ENCODE measurements at places on chromosomes 6 and 20. TPM values are rescaled to one million over a fixed set of nuclear protein-coding genes. Genes with fewer than 3 reads are reported as not detected.

GRCh38 chr6:35230498-35230897, 16.7 kb downstream of the SCUBE3 start:
- no peak for DNase-seq

- DNase-seq: no peak
Measured at GRCh38 chr20:54744097-54744496, 268.7 kb downstream of the DOK5 start.

- DNase-seq: no peak
Measured at GRCh38 chr6:40932366-40932765, 106.7 kb downstream of the UNC5CL start.

GRCh38 chr6:11429577-11429976, 108.0 kb upstream of the TMEM170B start:
- peak; percentile 40 for DNase-seq

The SRSF12 gene
- total RNA-seq: under 0.01 TPM

- DNase-seq: peak; percentile 64
Measured at GRCh38 chr6:15441215-15441868, 195.5 kb downstream of the JARID2 start.

GRCh38 chr6:107344383-107344782, 115.0 kb downstream of the PDSS2 start:
- DNase-seq: no peak

- no peak for DNase-seq
Measured at GRCh38 chr20:50421356-50422340, 88.5 kb upstream of the PTPN1 start.

The NRM gene
- total RNA-seq: 2.2 TPM

The SEC23B gene
- 27.2 TPM for total RNA-seq

DNA sequence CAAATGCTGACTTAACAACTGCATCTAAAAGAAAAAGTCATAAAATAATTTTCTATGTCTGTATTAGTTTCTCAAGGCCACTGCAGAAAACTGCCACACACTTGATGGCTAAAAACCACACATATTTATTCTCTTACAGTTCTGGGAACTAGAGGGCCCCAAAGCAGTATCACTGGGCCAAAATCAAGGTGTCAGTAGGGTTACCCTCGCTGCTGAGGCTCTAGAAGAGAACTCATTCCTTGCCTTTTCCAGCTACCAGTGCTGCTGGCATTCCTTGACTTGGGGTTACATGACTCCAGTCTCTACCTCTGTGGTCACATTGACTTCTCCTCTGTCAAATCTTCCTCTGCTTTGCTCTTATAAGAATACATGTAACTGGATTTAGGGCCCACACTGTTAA, 124.6 kb upstream of the THEMIS start:
- no peak for DNase-seq

DNA sequence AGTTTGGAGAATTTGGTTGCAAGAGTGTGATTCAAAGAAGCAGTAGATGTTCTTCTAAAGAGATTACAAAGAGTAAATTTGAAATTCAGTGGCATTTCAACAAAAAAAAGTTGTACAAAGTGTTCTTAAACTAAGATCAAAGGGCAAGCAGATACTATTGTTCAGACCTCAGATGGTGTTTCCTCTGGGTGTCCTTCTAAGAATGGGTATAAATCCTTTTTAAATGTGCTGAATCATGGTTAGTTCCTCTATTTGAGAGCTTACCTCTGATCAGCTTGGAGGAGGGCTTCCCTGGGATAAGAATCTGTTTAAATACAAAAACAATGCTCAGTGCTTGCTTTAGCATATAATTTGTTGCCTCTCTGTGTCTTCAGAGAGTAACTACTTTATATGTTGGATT, 6.3 kb downstream of the BMP6 start:
- no peak for DNase-seq

DNA sequence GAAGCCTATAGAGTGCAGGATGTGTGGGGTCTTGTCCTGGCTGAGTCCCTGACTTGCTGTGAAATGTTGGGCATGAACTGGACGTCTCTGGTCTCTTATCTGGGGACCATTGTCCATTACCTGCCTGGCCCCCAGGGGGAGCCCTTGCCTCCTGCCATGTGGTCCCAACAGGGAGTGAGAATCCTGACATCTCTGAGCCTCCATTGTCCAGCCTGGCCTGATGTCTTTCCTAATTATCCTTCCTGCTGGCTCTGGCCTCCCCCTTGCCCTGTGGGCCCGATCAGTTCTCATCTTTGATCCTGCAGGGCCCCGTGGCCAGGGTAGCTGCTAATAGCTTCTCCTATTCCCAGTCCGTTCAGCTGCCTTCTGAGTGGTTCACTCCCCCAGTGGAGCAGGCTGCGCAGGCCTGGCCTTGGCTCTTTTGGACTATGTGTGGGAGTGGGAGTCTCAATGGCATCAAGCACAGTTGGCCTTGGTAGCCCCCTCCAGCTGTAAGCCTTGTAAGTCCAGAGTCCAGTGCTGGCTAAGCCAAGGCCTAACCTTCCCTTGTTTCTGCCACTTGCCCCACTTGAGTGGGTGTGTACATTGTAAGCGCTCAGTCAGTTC, 77.9 kb upstream of the RALY start:
- peak; percentile 49 for DNase-seq

GRCh38 chr6:166618866-166619761, 7.9 kb downstream of the RPS6KA2 start:
- no peak for DNase-seq

The EYS gene
- total RNA-seq: under 0.01 TPM

The VNN1 gene
- under 0.01 TPM for total RNA-seq

All from lung microvascular endothelial cell (primary cell).